Kidney capillary endothelial cell (primary cell): ENCODE measurements at places on chromosomes 3 and 15.

- DNase-seq = no peak
Measured at GRCh38 chr15:85073556-85074194, 92.0 kb downstream of the PDE8A start.

GRCh38 chr3:144109944-144110343 lies 138.3 kb downstream of the DIPK2A start:
- DNase-seq = no peak

- no peak for DNase-seq
Measured at GRCh38 chr3:164683489-164683888, 394.8 kb downstream of the SI start.

- DNase-seq = no peak
Measured at GRCh38 chr3:8153800-8154199, 347.8 kb upstream of the LMCD1 start.

DNA sequence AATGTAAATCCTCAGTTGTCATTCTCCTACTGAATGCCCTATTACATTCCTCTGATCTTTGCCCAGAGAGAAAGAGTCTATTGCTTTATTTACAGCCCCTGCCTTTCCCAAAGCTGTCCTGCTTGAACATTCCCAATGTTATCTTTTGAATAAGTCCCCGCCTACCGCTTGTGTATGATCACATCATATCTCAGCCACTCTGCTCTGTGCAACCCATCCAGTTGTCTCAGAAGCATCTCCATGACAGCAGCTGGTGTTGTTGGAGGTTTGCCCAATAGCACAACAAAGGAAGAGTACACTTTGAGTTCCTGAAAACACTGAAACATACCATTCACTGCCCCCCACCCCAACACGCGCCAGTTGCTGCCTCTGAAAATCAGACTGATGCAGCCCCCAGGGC lies 22.0 kb upstream of the FAM3D start:
- no peak for DNase-seq

DNA sequence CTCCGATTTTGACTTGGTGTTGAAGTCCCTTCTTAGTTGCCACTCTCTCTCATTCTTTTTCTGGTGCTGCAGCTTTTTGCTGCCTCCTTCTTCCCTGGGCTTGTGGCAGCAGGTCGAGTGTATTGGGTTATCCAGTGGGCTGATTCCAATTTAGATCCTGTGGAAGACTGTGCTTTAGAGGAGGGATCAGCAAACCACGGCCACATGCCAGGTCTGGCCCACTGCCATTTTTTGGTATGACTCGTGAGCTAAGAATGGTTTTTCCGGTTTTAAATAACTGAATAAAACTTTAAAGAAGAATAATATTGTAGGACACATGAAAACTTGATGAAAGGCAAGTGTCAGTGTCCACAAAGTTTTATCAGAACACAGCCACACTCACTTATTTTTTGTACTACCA lies 330.5 kb downstream of the ROBO2 start:
- DNase-seq = no peak

- DNase-seq = peak; percentile 38
Measured at GRCh38 chr3:16886303-16886683, 1.5 kb downstream of the PLCL2 start.

DNA sequence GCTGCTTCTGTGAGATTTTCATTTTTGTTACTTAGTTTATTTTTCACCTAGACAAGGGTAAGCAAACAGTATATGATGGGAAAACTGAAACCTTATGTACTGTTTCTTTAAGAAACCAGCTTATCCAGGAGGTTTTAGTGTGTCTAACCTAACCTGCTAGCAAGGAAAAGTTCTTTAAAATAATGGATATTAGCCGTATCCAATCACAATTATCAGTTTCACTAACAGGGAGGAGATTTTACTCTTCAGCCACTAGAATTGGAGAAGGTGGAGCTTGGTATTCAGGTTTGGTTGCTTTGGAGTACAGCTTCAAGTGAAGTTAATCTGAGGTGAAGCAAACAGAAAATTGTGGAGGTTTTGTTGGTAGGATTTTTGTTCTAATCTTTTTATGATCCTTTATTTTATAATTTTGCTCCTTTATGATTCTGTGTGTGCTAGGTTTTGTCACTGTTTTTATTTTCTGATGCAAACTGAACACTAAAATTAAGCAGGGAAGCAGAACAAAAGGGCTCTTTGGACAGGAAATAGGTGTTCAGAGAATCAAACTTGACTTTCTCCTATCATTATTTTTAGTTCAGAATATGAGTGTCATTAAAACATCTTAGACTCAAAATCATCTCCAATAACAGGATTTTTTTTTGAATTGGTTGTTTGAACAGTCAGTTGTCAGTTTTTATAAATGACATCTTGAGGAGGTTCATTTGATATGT lies 13.0 kb downstream of the ZFAND6 start:
- DNase-seq = peak; percentile 92

DNA sequence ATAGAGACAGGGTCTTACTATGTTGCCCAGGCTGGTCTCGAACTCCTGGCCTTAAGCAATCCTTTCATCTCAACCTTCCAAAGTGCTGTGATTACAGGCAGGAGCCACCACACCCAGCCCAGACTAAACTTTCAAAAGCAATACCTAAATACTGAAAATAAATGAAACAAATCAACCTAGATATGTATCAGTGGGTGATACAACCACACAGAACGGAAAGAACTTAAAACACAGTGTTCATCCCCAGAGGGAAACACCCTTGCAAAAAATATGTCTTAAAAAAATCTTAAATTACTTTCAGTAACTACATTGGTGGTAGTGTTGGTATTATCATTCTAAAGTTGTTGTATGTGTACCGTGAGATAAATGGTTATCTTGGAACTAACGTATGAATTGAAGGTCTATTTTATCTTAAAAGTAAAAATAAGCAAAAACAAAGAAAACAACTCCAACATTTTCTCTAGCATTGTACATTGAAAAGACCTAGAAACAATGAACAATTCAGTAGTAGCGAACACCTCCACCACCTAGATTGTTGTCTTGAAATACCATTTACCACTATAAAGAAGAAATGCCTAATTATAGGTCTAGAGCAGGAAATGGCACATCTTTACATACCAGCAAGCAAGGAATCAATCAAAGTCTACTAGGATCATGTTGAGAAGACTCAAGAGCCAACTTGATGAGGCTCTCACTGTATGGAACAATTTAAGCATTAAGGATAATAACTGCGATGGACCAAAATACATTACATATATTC lies 24.7 kb downstream of the SLTM start:
- no peak for DNase-seq

DNA sequence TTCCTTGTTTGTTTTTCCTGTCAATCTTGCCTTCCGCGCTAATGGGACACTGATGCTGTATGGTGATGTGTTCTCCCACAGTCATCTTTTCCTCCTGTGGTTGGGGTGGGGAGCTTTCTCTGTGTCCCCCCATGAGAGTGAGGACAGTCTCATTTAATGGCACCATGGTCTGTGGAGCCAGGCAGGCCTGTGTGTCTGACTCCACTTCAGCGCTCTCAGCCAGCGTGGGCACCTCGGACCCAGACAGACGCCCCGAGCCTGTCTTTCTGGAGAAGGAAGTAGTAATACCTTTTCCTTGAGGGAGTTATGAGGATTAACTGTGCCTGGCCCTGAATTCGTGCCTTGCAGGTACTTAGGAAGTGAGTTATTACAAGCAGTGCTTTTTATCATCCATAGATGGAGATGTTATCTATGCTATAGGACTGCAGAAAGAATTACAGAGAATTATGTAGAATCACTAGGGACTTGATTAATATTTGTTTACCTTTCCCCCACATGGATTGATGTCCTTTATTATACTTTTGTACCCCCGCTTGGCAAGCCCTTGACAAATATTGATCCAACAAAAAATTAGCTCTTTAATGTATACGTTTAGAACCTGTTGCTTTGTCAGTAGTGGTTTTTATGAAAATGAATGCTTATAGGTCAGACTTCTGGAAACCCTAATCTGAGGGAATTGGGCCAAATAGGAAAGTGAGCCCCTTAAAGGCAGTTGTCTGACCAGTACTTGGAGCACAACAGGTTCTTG lies 152.4 kb downstream of the PGPEP1L start:
- no peak for DNase-seq

- DNase-seq = no peak
Measured at GRCh38 chr3:177147790-177148189, 49.5 kb downstream of the TBL1XR1 start.

DNA sequence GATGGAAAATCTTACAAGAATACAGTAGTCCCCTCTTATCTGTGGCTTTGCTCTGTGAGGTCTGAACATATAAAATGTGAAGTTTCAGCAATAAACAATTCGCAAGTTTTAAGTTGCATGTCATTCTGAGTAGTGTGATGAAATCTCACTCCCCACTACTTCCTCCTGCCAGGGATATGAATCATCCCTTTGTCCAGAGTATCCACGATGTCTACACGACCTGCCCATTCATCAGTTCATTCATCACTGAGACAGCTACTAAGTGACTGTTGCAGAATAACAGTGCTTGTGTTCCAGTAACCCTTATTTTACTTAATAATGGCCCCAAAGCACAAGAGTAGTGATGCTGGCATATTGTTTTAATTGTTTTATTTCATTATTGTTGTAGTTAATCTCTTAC lies 489.2 kb upstream of the UBE2E2 start:
- DNase-seq = peak; percentile 55

DNA sequence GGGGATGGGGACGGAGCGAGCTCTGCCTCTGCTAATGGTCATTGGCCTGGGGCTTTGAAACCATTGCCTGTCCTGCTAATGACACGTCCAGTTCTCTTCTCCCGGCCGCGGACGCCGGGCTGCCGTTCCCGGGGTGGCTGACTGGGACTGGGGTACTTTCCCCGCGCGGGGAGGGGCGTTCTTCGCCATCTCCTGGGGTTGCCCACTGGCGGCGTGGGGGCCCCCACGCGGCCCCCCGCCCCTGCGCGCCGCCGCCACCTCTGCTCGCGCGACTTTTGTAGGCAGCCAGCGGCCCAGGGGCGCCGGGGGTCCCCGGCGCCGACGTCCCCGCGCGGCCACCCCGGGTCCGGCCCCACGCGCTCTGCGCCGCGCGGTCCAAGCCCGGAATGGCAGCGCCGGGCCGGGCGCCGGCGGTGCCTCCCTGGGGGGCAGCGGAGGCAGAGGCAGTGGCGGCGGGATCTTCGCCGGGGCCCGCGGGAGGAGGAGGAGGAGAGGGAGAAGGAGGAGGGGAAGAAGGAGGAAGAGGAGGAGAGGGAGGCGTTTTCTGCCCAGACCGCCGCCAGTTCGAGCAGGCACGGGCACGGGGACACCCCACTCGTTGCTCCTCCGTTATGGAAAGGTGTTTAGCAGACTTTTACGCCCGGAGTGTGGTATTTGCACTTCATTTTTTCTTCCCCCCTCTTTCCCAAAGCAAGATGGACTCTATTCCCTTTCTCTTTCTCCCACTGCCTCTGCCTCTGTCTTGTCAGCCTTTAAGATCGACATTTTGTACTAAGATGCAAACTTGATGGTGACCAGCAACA lies 2.3 kb downstream of the BBX start:
- peak; percentile 10 for DNase-seq

GRCh38 chr15:74185710-74186348 lies 12.3 kb downstream of the ISLR start:
- DNase-seq = no peak

GRCh38 chr3:145079436-145079835 lies 1081.5 kb downstream of the PLOD2 start:
- no peak for DNase-seq

GRCh38 chr3:71549951-71550350 lies 33.6 kb downstream of the FOXP1 start:
- DNase-seq = no peak

- no peak for DNase-seq
Measured at GRCh38 chr3:4418156-4418555, 48.9 kb downstream of the SUMF1 start.

DNA sequence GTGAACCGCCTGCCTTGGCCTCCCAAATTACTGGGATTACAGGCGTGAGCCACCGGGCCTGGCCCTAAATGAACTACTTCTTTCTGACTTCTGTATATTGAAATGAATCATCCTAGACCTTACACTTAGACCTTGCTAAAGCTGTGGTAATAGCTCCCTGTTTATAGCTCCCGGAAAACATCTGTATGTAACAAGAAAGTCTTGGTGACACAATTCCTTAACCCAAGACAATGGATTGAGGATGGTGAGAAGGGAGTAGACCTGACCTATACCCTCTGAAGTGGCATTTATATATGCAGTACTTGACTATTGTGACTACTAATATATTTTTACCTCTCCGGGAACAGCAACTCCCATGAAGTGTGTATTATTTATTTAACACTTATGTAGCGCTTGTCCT lies 48.0 kb upstream of the TBL1XR1 start:
- no peak for DNase-seq

GRCh38 chr3:17631609-17632008 lies 110.8 kb downstream of the TBC1D5 start:
- no peak for DNase-seq

DNA sequence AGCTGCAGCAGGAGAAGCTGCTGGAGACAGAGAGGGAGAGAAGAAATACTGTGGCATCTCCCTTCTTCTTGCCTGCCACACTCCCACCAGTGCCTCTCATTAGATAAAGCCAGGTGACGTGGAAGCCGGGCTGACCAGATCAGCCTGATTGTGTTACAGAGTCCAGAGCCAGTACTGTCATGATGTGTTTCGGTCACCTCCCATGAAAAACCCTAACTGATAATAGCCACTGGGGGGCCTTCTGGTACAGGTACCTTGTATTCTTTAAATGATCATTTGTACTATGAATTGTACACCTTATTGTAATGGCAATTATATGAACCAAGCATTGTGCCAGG lies 125.8 kb upstream of the TMEM108 start:
- no peak for DNase-seq

DNA sequence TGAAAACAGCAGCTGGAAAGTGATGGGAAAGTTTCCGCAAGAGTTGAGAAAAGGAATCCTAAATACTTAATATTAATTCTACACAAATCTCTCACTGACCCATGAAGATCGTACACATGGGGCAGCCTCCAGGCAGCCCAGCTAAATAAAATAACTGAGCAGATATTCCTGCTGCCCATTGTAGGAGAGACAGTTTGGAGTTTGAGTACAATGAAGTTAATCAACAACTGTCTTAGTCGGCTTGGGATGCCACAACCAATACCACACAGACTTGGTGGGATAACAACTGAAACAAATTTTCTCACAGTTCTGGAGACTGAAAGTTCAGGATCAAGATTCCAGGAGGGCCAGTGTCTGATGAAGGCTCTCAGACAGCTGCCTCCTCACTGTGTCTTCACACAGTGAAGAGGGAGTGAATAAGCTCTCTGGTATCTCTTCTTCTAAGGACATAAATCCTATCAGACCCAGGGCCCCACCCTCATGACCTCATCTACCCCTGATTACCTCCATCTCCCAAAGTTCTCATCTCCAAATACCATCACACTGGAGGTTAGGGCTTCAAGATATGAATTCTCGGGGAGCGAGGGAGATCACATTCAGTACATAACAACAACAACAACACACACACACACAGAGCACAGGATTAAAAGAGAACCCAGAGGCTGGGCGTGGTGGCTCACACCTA lies 9.7 kb downstream of the TRPM7 start:
- DNase-seq = no peak
